ENCODE measurements at places on chromosomes 13 and 19.
A peak's percentile ranks its signal among the peaks of the same experiment; 100 is the strongest.

GRCh38 chr19:7072541-7072940 is 3.0 kb downstream of the ZNF557 start:
- DNase-seq, result no peak

- DNase-seq, result no peak
Measured at GRCh38 chr13:83350569-83350968, 531.7 kb downstream of the SLITRK1 start.

- no peak for DNase-seq
Measured at GRCh38 chr19:2180881-2181632, 17.3 kb downstream of the DOT1L start.

- peak; percentile 47 for DNase-seq
Measured at GRCh38 chr13:95834134-95834765, 157.3 kb downstream of the DNAJC3 start.

DNA sequence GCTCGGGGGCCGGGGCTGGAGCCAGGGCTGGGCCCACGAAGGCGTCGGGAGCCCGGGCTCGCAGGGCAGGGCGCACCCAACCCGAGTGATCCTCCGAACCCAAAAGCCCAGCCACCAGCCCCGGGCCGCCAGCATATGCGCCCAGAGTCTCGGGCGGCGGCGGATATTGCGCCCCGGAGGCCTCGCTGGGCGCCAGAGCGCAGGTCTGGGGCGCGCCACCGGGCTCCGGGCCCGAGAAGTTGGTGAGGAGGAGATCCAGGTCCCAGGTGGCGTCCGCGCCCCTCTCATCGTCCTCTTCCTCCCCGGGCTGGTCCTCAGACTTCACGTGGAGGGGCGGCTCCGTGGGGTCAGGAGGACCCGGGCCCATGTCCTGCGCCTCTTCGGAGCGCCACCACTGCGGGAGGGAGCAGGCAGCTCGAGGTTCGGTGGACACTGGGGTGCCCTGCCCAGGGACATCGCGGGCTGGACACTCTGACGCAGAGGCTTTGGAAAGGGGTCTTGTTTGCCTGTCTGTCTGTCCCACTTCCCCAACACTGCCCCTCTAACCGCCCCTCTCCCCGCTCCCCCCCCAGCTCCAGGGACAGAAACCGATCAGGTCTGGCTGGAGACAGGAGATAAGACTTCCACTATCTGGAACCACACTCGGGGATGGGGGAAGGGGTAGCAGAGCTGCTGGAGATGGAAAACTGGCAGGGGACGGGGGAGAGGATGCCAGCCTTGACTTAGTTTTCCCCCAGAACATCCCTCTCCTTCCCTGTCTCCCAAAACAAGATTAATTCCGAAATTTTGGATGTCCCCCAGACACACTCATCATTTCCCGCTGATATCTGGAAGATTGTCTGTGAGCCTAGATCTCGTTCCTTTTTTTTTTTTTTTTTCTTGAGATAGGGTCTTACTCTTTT is 1.0 kb downstream of the KLF1 start:
- no peak for DNase-seq

DNA sequence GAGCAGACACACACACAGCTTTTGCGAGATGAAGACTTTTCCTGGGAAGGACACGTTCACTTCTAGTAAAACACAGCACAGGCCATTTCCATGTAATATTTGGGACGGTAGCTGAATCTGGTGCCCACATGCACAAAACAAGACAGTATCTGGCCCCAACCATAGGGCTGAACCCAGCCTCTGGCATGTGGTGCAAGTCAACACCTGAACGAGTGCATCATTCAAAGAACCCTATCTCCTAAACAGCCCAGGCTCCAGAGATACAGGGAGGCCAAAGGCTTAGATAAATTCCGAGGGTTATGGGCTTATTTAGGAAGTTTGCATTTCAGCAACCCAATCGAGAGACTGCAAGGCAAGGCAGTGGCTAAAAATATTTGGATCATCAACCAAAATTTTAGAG is 2.7 kb upstream of the TFDP1 start:
- no peak for DNase-seq

GRCh38 chr13:111610081-111610480 is 289.6 kb downstream of the TEX29 start:
- no peak for DNase-seq

DNA sequence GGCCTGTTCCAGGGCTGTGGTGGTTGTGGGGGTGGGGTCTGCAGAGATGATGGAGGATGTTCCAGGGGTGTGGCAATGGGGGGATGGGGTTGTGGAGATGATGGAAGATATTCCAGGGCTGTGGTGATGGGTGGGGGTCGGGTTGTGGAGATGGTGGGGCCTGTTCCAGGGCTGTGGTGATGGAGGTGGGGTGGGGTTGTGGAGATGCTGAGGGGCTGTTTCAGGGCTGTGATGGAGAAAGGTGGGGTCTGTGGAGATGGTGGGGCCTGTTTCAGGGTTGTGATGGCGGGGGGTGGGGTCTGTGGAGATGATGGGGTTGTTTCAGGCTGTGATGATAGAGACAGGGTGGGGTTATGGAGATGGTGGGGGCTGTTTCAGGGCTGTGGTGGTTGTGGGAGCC is 62.0 kb downstream of the TEX29 start:
- DNase-seq, result no peak

GRCh38 chr19:1510442-1510806 is 2.4 kb downstream of the ADAMTSL5 start:
- DNase-seq, result no peak

- no peak for DNase-seq
Measured at GRCh38 chr13:104854007-104854406, 1681.5 kb downstream of the EFNB2 start.

- DNase-seq, result no peak
Measured at GRCh38 chr19:38392707-38393308, 4.3 kb downstream of the SPRED3 start.

DNA sequence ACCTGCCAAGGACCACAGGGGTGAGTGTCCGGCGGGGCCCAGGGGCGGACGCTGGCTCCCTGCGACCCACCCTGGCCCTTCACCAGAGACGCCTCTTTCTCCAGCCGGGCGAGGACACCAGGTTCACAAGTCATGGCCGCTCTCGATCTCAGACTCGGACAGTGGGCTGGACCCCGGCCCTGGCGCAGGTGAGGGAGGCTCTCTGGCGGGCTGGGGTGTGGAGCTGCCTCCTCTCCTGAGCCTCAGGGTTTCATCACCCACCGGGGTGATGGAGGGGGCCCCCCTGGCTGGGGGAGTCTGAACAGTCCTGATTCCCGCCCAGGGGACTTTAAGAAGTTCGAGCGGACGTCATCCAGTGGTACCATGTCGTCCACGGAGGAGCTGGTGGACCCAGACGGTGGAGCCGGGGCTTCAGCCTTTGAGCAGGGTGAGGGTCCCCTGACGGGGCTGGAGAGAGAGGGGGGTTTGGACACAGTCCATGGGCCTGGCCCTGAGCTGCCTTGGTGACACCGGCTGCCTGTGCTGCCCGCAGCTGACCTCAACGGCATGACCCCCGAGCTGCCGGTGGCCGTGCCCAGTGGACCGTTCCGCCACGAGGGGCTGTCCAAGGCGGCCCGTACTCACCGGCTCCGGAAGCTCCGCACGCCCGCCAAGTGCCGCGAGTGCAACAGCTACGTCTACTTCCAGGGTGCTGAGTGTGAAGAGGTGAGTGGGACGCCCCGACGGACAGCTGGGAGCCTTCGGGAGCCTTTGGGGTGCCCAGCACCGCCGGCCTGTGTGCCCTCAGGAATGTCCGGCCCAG is 13.6 kb downstream of the ARHGAP45 start:
- DNase-seq, result no peak

- no peak for DNase-seq
Measured at GRCh38 chr19:1026783-1027649, 608 bp downstream of the CNN2 start.

DNA sequence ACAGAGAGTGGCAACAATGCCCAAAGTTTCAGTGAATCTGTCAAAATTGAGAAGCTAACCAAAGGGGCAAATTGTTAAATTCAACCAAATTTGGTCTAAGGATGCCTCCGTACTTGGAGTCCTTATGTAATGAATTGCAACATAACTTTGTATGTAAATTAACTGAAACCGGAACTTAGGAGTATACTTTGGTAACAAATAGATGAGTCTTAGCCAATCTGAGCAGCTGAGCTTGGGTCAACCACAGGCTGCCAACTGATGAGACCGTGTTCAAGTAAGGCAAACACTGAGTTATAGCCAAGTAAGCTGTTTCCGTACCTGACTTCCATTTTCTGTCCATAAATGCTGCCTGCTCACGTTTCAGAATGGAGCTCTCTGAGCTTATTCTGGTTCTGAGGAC is 5.3 kb downstream of the VWA8 start:
- DNase-seq, result no peak

GRCh38 chr13:104181526-104182231 is 1115.5 kb upstream of the SLC10A2 start:
- DNase-seq, result no peak

GRCh38 chr13:42947925-42948324 is 44.1 kb downstream of the EPSTI1 start:
- DNase-seq, result no peak

GRCh38 chr13:26819046-26819445 is 58.5 kb upstream of the GPR12 start:
- no peak for DNase-seq

- no peak for DNase-seq
Measured at GRCh38 chr19:1065606-1066109, 1.3 kb upstream of the ARHGAP45 start.

- no peak for DNase-seq
Measured at GRCh38 chr13:113110852-113111315, 5.3 kb downstream of the F7 start.

DNA sequence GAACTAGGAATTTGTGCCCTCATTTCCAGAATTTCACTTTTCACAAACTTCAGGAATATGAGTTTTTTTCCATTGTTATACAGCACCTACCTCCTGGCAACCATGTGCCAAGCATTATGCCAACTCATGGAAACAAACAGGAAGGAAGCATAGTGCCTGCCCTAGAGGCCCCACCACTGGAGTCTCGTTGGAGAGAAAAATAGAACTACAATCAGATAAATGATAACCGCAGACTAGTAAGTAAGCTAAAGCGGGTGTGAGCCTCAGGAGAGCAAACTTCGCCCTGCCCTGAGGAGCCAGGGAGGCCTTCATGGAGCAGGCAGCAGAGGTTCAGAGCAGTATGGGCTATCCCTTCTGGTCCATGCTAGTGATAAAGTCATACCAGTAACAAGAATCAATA is 75.9 kb downstream of the FRY start:
- no peak for DNase-seq

GRCh38 chr19:29630655-29631054 is 24.6 kb downstream of the POP4 start:
- DNase-seq, result no peak

- no peak for DNase-seq
Measured at GRCh38 chr13:74825152-74825937, 656.6 kb downstream of the TBC1D4 start.

DNA sequence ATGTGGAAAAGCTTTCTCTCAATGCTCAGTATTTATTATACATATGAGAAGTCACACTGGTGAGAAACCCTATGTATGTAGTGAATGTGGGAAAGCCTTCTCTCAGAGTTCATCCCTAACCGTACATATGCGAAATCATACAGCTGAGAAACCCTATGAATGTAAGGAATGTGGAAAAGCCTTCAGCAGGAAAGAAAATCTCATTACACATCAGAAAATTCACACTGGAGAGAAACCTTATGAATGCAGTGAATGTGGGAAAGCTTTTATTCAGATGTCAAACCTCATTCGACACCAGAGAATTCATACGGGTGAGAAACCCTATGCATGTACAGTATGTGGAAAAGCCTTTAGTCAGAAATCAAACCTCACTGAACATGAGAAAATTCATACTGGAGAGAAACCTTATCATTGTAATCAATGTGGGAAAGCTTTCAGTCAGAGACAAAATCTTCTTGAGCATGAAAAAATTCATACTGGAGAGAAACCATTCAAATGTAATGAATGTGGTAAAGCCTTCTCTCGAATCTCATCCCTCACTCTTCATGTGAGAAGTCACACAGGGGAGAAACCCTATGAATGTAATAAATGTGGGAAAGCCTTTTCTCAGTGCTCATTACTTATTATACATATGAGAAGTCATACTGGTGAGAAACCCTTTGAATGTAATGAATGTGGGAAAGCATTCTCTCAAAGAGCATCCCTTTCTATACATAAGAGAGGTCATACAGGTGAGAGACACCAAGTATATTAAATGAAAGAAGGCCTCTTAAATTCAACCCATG is 34.4 kb downstream of the ZNF568 start:
- no peak for DNase-seq

GRCh38 chr19:17806945-17807344 is 12.0 kb downstream of the B3GNT3 start:
- no peak for DNase-seq

DNA sequence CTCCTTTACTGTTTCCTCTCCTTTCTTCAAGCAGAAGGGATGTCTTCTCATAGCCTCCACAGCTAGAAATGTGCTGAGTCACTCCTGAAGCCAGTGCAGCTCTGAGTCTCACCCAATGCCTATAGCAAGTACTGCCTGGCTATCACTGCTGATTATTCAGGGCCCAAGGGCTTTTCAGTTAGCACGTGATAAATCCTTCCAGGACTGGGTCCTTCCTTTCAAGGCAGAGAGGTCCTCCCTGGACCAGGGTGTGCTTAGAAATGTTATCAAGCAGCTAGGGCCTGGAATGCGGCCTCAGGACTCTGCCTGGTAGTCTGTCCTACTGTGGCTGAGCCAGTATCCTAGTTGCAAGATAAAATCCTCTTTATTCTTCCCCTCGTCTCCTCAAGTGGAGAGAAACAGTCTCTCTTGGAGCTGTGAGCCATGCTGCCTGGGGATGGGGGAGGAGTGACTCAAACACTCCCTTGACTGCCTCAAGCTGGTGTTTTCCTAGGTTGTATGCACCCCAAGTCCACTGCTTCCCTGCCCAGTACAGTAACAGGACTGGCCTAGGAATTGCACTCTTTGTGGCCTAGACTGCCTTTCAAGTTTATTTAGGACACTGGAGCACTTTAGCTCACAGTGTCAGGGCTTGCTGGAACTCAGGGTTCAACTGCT is 198.7 kb upstream of the SERP2 start:
- DNase-seq, result no peak

- no peak for DNase-seq
Measured at GRCh38 chr19:45502111-45502510, 3.9 kb downstream of the PPM1N start.

DNA sequence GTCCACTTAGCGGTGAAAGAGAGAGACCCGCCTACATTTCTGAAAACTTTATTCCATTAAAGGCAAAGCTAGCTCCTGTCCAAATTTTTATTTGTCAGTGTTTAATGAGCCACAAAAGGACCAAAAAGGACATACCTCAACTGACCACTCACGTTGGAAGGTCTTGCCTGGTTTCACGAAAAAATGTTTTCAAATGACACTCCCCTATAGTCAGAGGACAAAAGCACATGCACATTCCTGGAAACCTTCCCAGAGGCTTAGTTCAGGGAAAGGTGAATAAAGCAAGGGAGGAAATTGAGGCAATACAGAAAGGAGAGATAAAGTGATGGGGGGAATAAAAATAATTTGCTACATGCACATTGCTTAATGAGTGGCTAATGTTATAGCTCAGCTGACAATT is 55.6 kb downstream of the DOCK9 start:
- no peak for DNase-seq

- DNase-seq, result no peak
Measured at GRCh38 chr13:85864963-85865530, 65.8 kb upstream of the SLITRK6 start.

GRCh38 chr13:35984287-35984686 is 146.9 kb downstream of the DCLK1 start:
- DNase-seq, result no peak

GRCh38 chr13:34044041-34044440 is 226.1 kb downstream of the RFC3 start:
- DNase-seq, result no peak

- DNase-seq, result no peak
Measured at GRCh38 chr19:33332248-33332647, 29.9 kb upstream of the CEBPA start.

- DNase-seq, result no peak
Measured at GRCh38 chr13:50463719-50464118, 379.8 kb downstream of the DLEU7 start.

Measured in NCI-H187 (cell line).